ENCODE measurements at places on chromosomes 2 and 18.

DNA sequence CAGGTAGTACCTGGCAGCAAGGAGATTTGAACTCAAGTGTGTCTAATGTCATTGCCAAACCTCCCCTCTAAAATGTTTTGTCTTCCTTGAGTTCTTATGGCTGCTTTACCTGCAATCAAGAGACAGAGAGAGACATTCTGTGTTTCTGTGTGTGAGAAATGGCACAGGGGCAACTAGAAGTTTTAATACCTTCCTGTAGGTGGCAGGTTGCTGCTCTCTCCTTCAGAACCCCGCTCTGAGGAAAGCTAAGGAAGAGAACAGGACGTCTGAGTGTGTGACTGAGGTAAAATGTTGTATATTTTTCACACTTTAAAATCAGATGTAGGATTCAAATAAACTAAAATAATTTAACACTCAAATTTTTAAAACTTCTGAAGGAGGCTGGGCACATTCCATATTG, 19.2 kb downstream of the DTNA start:
- no peak for DNase-seq

DNA sequence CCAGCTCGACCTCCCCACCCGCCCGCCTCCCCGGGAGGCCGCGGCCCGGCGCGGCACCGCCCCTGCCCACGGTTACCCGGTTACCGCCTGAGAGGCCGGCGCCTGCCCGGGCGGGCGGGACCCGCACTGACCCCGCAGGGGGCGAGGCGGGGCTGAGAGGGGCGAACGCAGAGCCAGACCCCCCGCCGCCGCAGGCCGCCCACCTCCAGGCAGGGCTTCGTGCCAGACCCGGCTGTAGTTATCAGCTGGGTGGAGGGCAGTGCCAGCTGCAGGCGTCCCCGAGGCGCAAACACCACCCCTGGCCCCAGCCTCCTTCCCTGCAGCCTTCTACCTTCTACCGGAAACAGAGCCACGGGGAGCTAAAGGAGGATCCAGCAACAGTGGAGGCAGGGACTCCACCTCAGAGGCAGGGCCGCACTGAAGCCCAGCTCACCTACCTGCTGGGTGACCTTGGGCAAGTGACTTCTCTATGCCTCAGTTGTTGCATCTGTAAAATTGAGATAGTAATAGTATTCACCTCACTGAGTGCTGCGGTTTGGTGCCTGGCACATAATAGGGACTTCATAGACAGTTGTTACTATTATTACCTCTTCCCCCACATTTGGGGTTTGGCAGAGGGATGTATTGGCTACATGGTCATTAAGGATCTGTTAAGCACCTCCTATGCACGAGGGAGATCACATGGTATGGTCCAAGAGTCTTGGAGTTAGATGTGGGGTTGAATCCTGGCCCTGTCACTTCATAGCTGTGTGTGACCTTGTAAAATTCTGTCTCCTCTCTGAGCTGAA, 231.6 kb upstream of the SMAD2 start:
- no peak for DNase-seq

DNA sequence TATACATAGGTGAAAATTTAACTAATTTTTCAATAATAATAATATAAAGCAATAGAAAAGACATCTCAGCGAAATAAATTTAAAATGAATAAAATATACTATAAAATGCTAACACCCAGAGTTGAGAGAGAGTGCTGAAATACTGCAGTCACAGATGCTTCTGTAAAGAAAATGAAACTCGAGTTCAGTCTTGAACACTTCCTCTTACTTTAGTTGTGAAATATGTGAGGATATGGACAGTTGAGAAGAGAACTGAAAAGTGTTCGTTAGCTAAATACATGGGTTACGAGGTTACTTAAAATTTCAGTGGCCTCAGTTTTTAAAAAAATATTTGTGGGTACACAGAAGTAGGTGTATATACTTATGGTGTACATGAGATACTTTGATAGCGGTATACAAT, 106.8 kb downstream of the DNAH7 start:
- DNase-seq = no peak

DNA sequence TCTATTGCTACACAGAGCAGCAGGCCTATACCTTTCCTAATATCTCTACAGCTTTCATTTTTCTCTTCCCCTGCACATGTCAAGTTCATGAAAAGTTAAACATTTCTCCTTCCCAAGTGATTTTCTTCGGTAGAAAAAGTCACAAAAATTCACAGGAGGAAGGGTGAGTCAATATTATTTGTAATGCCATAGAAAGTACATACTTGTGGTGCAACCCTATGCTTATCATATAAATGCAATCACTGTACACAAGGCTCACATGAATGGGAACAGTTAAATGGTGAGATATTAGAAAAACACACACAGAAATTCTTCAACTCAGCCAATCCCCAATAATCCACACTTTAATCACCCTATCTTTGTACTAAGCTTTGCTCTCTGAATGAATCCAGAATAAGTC, 651.6 kb downstream of the LRRTM4 start:
- no peak for DNase-seq

GRCh38 chr2:140529706-140530105, 1601.1 kb downstream of the LRP1B start:
- no peak for DNase-seq

GRCh38 chr2:49153252-49153651, 1.1 kb downstream of the FSHR start:
- DNase-seq = no peak

DNA sequence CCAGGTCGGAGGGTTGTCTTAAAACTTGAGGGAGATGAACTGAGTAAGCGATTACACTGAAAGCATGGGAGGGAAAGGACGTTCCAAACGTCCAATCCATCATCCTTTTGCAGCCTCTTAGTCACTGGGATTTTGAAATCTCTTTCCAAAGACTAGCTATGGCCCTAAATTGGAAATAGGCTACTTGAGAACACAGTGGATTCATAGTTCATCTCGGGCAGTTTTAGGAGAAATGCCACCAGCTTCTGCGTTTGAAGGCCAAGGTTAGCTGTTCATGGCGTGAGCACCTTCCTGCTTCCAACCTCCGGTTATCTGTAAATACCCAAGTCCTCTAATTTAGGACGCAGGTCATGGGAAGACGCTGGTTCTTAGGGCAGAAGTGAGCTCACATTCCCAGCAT, 821 bp upstream of the EML6 start:
- DNase-seq = no peak

GRCh38 chr2:67243919-67244318, 153.2 kb upstream of the ETAA1 start:
- no peak for DNase-seq

GRCh38 chr2:79630060-79630459, 117.2 kb downstream of the CTNNA2 start:
- no peak for DNase-seq

DNA sequence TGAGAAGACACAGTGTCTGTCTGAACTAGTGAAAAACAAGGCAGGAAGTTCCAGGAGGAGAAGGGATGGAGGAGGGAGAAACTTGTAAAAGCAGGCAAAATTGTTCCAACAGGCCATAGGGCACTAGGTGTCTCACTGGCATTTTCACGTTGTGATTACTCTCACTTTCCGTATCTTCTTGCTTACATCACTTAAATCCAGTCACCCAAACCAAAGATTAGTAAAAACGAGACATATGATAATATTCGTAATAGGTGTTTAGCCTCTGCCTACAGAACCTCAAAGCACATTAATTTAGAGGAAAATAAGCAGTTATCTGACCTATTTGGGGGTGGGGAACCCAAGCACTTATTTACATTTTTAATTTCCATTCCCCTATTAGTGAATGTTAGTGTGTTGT, 78.3 kb downstream of the POU3F3 start:
- DNase-seq = no peak

GRCh38 chr2:162091325-162092007, 17.5 kb upstream of the DPP4 start:
- no peak for DNase-seq

GRCh38 chr2:4604767-4605166, 901.4 kb downstream of the DCDC2C start:
- DNase-seq = no peak

GRCh38 chr2:121625953-121626352, 23.3 kb downstream of the CLASP1 start:
- DNase-seq = no peak

GRCh38 chr2:219306047-219306446, 3.2 kb downstream of the PTPRN start:
- DNase-seq = no peak

DNA sequence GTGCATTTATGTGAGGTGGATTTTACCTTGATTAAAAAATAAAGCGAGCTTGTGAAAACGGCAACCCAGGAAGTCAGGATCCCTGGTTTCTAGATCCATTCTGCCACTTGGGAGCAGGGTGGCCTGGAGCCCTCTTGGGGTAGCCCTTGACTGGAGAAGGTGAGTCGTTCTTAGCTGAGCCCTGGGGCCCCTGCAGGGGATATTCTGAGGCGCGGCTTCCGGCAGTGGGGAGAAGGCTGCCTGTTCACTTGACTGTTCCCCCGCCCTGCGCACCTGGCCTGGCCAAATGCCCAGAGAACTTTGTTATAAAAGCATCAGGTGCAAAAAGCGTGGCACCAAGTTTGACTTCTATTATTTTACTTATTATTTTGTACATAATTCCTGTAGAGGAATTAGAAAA, 221.9 kb downstream of the DYSF start:
- no peak for DNase-seq

DNA sequence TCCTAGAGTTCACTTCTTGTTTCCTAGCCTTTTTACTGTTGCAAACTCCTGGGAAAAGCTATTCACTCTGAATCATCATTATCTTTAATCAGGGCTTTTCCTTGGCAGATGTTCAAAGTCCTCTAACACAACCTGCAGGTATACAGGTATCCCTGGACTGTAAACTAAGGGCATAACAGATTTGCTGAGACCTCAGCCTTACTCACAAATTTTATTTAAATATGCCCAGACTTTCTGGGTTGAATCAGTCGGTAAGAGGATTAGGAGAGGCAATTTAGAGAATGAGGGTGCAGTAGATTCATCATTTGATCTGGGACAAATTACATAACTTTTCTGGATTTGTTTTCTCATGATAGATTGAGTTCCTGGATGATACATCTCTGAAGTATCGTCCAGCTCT, 217.8 kb upstream of the STON1 start:
- DNase-seq = no peak

- DNase-seq = no peak
Measured at GRCh38 chr2:88826399-88826798, 134.9 kb downstream of the RPIA start.

DNA sequence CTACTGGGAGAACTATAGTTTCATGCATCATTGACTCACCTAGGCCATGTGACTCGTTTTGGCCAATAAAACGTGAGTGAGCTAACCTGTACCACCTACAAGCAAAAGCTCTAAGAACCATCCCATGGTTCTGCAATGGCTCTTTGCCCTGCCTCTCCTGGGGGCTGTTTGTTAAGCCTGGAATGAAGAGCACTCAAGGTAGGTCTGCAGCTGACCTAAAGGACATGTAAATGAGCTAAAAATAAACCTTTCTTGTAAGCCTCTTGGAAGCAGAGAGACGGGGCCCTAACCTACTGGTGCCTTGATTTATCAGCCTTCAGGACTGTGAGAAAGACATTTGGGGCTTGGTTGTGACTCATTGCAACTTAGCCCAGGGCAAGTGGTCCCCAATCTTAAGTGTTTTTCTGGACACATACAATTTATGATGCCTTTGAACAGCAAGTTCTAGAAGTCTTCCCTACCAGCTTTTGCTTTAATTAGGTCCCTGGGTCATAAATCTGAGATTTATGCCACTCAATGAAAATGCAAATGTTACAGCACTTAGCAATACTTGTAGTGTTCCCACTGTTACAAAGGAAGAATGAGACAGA, 107.4 kb downstream of the OSBPL6 start:
- no peak for DNase-seq

- no peak for DNase-seq
Measured at GRCh38 chr18:50742952-50743351, 76.9 kb downstream of the MRO start.

GRCh38 chr18:69567813-69568488, 167.3 kb downstream of the DOK6 start:
- DNase-seq = no peak

DNA sequence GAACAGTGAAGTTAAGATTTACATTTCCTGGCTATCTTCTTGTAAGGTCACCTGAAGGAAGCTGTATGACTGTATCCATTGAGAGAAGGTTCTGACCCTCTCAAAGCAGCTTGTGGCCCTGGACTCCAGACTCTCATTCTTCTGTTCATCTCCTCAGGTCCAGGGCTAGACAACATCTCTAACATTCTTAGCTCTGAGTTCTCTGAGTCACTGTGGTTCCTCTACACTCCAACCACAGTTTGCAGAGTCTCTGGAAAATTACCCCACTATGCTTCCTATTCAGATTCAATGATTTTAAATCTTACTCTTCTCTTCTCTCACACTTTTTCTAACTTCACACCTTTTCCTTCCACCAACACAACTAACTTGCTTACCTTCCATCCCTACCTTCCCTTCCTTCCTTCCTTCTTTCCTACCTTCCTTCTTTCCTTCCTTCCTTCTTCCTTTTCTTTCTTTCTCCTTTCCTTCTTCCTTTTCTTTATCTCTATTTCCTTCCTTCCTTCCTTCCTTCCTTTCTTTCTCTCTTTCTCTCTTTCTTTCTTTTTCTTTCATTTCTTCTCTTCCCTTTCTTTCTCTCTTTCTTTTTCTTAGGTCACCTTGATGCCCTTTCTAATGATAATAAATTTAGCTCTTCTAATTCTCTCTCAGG, 824.3 kb upstream of the ZEB2 start:
- no peak for DNase-seq

DNA sequence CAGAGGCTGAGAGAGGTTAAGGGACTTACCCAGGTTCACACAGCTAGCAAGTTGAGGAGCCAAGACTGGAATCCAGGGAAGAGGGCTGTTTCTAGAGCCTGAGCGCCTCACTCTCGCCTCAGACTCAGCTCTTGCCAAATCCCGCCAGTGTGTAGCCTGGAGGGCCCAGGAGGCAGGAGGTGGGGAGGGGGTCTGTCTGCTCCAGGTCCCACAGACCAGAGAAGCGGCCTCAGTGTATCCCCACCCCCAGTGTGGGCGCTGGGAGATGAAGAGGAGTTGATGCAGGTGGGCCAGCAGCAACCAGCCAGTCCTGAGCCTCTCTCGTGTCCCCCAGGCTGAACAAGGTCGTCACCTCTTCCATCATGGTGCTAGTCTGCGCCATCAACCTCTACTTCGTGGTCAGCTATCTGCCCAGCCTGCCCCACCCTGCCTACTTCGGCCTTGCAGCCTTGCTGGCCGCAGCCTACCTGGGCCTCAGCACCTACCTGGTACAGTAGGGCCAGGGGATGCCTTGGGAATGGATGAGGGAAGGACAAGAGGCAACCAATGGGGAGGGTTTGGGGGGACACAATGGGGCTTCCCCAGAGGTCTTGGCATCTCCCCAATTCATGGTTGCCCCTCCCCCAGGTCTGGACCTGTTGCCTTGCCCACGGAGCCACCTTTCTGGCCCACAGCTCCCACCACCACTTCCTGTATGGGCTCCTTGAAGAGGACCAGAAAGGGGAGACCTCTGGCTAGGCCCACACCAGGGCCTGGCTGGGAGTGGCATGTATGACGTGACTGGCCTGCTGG, 5.2 kb upstream of the CTDSP1 start:
- DNase-seq = no peak

- no peak for DNase-seq
Measured at GRCh38 chr18:23640052-23640451, 22.7 kb downstream of the ANKRD29 start.

GRCh38 chr2:241888641-241889040, 19.1 kb downstream of the RTP5 start:
- no peak for DNase-seq
